ENCODE measurements at places on chromosomes 1 and 21.

DNA sequence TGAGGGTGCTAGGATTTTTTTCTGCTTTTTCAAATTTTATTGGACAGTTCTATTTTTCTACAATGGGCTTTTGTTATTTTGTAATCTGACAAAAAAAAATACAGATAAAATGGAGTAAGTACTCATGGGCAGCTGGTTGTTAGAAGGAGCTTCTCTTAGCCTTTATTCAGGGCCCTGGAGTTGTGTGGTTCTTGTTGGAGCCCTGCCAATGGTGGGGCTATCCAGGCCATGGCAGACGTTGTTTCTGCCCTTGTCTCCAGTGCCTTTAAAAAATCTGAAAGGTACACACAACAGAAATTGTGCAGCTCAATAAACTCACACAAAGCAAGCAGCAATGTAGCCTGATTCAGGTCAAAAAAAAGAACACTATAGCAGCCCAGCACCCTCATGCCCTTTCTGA lies 153.5 kb upstream of the GALNT2 start:
- DNase-seq, result no peak

- DNase-seq, result no peak
Observed at GRCh38 chr1:93692983-93693591, 11.4 kb upstream of the BCAR3 start.

GRCh38 chr1:208615371-208615770 lies 371.2 kb upstream of the PLXNA2 start:
- no peak for DNase-seq

- DNase-seq, result peak; percentile 85
Observed at GRCh38 chr1:58883037-58883887, 99.4 kb upstream of the JUN start.

- no peak for DNase-seq
Observed at GRCh38 chr1:213061263-213061662, 10.2 kb downstream of the RPS6KC1 start.

DNA sequence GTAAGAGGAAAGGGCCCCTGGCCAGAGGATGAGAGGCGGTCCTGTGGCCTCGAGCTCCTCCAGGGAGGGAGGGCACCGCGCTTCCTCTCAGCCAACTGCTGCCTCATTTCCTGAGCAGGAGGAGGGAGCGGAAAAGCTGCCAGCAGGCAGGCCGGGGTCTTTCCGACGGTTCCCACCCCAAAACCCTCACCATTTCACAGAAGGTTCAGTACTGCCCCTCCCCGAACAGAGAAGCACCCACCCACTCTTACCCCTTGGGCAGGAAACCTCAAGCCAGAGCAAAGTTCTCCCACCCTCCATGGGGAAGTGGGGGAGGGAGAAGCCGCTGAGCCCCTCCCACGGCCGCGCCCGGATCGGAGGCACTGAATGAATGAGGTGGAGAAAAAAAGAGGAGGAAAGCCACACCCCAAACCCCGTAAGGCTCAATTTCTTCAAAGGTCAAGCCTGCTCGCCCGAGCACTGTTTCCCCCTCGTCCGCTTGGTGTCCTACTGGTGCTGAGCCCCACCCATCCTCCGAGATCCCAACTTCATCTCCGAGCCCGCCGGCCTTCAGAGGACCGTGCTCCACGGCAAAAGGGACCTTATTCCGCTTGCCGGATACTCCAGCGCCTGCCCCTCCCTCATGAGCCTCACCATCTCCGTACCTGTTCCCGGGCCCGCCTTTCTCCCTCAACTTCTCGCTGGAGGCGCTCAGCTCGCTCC lies 9.4 kb downstream of the TPM3 start:
- DNase-seq, result no peak

DNA sequence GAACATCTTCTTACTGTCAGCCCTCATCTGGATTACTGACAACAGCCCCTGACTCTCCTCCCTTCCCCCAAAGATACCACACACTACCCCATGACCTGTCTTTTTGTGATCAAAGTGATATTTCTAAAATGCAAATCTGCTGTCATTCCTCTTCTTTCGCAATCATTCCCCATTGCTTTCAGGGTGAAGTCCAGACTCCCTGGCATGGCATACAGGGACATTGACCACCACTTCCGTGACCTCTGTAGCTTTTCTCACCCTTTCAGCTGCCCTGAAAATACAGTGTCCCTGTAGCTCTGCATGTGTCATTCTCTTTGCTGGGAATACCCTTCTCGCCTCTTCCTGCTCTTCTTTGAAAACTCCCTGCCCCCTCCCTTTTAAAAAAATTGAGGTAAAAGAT lies 4.1 kb downstream of the SERINC2 start:
- no peak for DNase-seq

- no peak for DNase-seq
Observed at GRCh38 chr21:36945496-36946138, 20.9 kb downstream of the HLCS start.

DNA sequence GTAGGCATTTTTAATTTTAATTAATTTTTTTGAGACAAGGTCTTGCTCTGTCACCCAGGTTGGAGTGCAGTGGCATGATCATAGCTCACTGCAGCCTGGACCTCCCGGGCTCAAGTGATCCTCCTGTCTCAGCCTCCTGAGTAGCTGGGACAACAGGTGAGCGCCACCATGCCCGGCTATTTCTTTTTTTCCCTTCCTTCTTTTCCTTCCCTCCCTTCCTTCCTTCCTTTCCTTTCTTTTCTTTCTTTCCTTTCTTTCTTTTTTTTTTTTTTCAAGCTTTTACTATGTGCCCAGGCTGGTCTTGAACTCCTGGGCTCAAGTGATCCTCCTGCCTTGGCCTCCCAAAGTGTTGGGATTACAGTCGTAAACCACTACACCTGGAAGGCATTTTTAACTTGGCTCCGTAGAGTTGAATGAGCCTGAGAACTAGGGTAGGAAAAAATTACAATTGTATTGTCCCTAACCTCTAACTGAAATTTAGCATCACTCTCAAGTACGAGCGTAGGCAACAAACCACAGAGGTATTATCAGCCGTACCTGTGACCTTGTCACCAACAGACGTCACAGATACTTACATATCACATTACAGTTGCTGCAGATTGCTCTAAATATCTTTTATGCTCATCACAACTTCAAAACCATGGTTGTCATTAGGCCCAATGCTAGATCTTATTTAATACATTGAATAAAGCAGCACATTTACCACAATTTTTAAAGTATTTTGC lies 8.0 kb downstream of the RUNX3 start:
- DNase-seq, result no peak

DNA sequence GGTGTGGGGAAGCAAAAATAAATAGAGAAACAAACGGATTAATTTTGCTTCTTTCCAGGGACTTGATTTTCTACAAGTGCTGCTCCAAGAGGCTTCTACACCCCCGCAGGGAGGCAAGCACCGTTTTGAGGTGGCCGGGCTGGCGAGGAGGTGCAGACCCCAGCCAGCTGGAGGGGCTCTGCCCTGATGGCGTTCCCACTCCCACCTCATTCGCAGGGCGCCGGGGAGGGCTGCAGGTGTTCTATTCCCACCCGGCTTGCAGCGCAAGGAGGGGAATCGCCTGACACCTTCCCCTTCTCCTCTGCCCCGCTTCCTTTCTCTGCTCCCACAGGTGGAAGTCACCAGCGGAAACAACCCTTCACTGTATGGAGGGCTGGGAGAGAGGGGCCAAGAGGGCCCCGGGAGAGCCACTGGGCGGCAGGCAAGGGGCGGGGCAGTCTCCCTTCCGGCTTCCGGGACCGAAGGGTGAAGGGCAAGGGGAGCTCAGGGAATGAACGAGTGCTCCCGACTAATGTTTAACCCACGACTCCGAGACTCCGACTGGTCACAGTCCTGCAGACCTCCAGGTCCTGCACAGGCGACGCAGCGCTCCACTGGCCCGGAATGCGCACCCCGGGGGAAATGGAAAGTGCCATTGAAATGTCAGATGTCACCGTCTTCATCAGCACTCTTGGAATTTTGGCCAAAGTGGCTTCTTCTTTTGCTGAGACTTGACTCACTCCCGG lies 29.1 kb downstream of the TEX35 start:
- DNase-seq, result no peak

GRCh38 chr1:107430540-107431228 lies 289.8 kb downstream of the NTNG1 start:
- peak; percentile 12 for DNase-seq

DNA sequence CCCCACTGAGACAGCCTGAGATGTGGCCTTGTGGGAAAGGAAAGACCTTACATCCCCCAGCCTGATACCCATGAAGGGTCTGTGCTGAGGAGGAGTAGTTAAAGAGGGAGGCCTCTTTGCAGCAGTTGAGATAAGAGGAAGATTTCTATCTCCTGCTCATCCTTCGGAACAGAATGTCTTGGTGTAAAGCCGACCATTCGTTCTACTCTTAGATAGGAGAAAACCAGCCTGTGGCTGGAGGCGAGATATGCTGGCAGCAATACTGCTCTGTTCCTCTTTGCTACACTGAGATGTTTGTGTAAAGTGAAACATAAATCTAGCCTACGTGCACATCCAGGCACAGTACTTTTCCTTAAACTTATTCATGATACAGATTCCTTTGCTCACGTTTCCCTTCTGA lies 1.5 kb upstream of the CCDC27 start:
- no peak for DNase-seq

DNA sequence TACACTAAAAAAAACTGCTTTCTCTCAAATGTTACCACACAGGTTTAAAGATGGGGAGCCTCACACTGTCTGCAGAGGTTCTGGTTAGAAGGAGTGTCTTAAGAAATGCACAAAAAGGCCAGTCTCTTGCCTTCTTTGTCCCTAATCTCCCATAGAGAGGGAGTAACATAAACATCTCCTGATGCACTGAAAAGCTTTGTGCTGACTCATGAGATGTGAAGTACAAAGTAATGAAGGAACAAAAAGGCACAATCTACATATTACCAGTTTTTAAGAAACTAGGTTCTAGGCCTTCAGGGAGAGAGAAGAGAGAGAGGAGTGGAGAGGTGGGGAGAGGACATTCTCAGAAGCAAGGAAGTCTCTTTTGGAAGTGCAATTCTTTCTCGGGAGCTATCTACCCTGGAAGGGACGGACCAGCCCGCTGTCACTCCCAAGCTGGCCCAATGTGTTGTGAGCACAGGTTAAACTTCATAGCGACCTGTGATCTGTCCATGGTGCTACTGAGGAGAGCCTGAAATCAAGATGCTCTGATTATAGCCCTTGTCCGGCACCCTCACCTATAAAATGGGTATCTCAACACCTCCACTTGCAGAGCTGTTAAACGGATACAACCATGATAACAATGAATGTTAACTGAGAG lies 458.1 kb downstream of the DISC1 start:
- no peak for DNase-seq

GRCh38 chr1:150221552-150221951 lies 14.4 kb downstream of the ANP32E start:
- DNase-seq, result no peak

- DNase-seq, result no peak
Observed at GRCh38 chr21:38439426-38439825, 58.9 kb downstream of the ERG start.

DNA sequence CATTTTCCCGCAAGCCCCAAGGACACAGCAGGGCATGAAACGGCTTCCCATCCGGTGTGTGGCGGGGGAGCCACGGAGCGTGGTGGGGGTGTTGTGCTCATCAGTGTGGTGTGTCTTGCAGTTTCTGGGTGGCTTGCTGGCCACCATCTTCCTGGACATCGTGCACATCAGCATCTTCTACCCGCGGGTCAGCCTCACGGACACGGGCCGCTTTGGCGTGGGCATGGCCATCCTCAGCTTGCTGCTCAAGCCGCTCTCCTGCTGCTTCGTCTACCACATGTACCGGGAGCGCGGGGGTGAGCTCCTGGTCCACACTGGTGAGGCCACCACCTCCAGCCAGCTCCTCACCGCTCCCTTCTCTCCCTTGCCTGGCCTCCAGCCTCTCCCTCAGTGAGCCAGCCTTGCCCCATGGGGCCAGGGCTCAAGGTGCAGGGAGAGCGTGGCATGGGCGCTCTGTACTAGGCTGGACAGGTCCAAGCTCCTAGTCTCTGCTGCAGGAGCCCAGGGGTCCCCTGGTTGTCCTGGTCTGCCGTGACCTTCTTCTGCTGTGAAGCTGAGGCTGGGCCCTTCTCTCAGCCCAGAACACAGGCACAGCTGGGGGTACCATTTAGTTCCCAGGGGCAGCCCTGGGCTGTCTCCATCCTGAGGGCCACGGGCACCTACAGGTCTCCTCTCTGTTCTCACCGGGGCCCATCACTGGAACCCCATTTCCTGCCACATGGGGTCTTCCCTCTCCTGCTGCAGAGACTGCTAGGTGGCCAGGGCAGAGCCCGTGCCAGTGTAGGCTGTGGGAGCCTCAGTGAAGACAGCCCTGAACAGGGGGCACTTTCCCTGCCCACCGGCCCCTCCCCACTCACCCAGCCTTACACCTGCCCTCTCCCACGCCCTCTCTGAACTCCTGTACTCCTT lies 12.6 kb downstream of the AGTRAP start:
- no peak for DNase-seq

Measured in HFF-Myc (cell line).